Occipital lobe (tissue), 3 donors: ENCODE measurements at places on chromosomes 3 and 15. TPM values are rescaled to one million over a fixed set of nuclear protein-coding genes. Genes with fewer than 3 reads are reported as not detected.

Gene LMAN1L
- not detected for total RNA-seq

Gene SERINC4
- not detected for total RNA-seq

Gene TTLL13
- 0.31 TPM for total RNA-seq

GRCh38 chr3:140920029-140920428 is 21.6 kb upstream of the SLC25A36 start:
- DNase-seq = no peak

- no peak for DNase-seq
Observed at GRCh38 chr3:191631496-191631895, 170.5 kb downstream of the PYDC2 start.

- DNase-seq = no peak
Observed at GRCh38 chr3:13935494-13936094, 55.7 kb upstream of the WNT7A start.

GRCh38 chr3:140466535-140466934 is 211.3 kb upstream of the TRIM42 start:
- DNase-seq = no peak

- no peak for DNase-seq
Observed at GRCh38 chr15:74470631-74471395, 9.9 kb upstream of the UBL7 start.
